Forelimb muscle (tissue), 1 donor: ENCODE measurements at places on chromosomes 4 and X. TPM values are rescaled to one million over a fixed set of nuclear protein-coding genes. Genes with fewer than 3 reads are reported as not detected.

DNA sequence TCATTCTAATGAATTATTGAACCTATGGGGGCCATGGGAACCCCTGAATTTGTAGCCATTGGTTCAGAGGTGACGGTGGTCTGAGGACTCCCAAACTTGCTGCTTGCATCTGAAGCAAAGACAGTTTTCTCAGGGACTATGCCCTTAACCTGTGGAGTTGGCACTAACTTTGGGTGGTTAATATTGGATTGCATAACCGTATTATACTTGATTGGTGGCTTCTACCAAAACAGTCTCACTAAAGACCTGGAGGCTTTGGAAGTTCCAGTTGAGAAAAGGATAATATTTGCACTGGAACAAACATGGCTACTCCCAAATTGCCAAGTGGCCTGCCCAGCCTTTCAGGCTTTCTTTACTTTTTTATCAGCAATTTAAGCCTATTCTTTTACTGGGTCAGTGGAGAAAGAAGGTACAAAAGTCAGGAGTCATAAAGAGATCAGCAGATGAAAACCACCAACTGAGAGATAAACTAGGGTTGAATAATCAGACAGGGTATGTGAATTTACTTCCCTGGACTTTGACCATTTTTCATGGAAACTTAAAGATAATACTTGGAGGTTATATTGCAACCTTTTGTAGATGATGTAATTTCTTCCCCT, 7.9 kb upstream of the KLHL8 start:
- no peak for DNase-seq

DNA sequence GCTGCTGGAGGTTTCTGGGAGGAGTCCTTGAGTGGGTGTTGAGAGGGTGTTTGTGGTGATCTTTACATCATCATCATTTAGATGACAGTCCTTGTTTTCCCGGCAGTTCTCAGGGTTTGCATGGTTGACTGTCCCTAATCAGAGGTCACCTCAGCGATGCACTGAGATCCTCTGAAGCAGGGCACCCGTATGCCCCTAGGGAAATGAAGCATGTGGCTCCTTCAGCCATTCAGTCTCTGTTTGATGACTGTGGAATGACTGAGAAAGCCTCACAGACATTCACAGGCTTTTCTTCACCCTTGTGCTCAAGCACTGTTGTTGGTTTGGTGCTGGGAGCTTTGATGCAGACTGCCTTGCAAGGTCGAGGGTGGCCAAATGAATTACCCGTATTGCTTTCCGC, 474.7 kb downstream of the SPRY1 start:
- no peak for DNase-seq

DNA sequence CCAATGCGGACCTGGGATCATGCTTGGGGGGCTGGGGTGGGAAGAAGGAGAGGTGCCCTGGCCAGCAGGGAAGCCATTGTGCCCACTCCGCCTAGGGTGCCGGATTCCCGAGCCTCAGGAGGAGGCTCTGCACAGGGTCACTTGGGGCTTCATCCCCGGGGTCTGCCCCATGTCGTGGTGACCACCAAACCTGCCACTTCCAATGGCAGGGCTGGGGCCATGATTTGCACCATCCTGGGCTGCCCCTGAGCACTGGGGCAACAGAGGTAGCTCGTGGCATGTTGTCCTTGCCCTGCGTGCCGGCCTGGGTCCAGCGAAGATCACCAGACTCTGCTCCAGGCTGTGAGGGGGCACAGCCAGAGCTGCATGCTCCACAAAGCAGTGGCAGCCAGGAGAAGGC, 71.4 kb upstream of the DCAF12L2 start:
- no peak for DNase-seq

The IL9R gene
- not detected for polyA plus RNA-seq

The GRPEL1 gene
- polyA plus RNA-seq: 30.1 TPM

The HMX1 gene
- polyA plus RNA-seq: 0.14 TPM

The PNCK gene
- 6.2 TPM for polyA plus RNA-seq

DNA sequence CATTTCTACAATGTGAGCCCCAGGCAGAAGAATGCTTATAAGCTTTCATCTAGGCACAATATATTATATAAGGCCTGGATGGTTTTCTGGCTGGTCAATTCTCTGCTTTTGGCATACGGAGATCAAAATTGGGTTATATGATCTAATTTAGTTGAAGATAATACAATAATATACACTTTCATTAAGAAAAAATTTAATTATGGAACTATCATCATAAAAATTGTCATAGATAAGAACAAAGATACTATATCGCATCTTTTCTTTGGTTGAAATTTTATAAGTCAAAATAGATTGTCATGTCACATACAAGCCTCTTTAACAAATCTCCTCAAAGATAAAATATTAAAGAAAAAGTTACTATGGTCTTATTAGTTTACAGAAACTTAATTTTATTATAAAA, 17.1 kb downstream of the DMD start:
- no peak for DNase-seq

DNA sequence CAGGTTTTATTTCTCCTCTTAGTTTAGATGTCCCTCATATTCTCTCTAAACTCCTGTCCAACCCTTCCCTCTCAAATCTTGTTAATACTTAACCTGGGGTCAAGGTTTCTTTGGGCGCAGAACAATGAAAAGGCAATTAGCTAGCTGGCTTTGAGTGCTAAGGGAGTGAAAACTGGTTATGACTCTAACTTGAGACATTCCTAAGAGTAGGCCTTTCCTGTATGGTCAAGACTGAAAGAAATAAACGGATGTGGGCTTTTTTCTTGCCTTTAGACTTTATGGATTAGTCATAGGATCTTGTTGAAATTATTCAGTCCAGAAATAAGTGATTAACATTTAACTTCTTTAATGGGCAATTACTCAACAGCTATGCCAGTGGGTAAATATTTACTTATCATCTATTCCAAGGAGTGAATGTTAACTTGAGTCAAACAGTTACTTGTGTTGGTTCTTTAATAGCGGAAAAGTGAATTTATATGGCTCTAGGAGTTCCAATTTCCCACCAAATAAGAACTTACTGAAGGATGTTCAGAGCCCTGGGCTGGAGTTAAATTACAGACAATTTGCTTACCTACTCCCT, 141.7 kb upstream of the SCML1 start:
- no peak for DNase-seq

GRCh38 chr4:108544481-108544880, 75.9 kb upstream of the RPL34 start:
- no peak for DNase-seq

DNA sequence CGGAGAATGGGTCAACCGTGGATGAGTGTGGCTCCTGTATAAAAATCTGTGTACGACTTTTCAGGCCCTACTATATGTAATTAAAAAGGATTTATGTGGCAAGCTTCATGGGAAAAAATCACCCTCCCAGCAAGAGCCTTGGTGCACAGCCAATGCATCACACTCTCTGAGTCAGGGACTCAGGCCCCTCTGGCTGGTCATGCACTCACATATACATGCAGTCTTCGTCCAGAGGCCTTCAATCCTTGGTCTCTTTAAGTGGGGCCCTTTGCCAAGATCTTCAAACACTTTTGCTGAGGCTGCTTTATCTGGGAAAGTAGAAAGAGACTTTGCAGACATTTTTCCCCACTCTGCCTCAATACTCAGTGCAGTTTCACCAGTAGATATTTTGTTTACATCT, 311.4 kb upstream of the FSTL5 start:
- DNase-seq: no peak

DNA sequence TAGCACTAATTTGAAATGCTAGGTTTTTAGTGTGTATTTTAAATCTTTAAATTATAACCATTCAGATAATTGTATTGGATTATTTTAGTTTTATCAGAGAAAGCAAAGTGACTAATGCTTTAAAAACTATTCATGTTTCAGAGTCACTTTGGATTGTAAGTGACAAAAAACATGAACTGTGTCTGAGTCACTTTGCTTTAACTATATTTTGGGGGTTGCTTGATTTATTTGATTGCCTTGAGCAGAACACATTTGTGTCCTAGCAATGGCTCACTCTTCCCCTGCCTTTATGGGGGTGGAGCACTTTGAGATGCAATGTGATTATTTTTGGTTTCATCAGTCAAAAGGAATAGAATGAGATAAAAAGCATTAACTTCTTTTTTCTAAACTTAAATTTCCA, 188.4 kb upstream of the ARX start:
- no peak for DNase-seq

- DNase-seq: no peak
Measured at GRCh38 chrX:107672955-107673378, 44.7 kb downstream of the PRPS1 start.

DNA sequence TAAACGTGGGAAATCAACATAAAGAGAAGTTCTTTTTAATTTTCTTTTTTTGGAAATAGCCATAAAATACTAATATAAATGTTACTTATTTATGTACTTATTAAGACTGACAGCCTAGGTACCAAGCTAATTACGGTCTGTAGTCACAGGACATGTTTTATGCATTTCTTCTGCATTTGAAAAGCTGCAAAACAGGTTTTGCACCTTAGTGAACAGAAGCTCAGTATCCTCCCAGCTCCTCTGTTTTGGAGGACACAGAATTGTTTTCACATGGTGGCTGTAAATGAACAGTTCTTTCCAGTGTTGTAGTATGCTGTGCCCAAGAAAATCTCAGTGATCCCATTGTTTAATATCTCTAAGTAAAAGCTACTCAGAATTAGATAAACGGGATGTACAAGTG, 1788.0 kb upstream of the TENM3 start:
- no peak for DNase-seq

- DNase-seq: no peak
Measured at GRCh38 chr4:98625399-98625798, 33.0 kb downstream of the TSPAN5 start.

GRCh38 chrX:107686792-107687191, 58.5 kb downstream of the PRPS1 start:
- no peak for DNase-seq

The C1GALT1C1 gene
- polyA plus RNA-seq: 12.7 TPM

GRCh38 chr4:2458546-2459491, 10.1 kb upstream of the RNF4 start:
- DNase-seq: no peak

DNA sequence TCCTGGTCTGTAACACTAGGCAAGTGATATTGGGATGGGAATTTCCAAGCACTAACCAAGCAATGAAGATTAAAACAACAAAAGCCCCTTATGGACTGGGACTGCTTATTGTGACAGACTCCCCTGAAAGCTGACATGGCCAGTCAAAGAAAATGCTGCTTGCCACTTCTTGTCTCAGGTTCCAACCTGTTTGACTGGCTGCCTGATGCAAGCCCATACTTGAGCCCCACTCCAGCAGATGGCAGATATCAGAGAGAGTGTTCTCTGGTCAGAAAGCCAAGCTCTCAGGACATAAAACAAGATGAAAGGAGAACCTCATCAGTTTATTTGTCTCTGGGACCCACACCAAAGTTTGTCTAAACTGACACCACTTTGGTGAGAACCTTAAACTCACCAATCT, 15.5 kb upstream of the IGBP1 start:
- no peak for DNase-seq

- no peak for DNase-seq
Measured at GRCh38 chrX:11465648-11466411, 172.6 kb downstream of the AMELX start.

DNA sequence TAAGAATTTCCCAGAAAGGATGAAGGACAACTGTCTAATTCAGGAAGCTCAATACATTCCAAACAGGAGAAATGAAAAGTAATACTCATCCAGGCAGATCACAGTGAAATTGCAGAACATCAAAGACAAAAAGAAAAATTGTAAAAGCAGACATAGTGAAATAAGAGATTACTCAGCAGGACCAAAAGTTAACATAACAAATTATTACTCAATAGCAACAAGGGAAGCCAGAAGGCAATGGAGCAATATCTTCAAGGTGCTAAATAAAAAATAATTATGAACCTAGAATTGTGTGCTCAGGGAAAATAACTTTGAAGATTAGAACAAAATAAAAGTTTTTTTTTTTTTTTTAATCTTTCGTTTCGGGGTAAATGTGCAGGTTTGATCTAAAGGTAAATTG, 30.5 kb upstream of the ENPP6 start:
- no peak for DNase-seq

The SLC38A5 gene
- polyA plus RNA-seq: 4.9 TPM

DNA sequence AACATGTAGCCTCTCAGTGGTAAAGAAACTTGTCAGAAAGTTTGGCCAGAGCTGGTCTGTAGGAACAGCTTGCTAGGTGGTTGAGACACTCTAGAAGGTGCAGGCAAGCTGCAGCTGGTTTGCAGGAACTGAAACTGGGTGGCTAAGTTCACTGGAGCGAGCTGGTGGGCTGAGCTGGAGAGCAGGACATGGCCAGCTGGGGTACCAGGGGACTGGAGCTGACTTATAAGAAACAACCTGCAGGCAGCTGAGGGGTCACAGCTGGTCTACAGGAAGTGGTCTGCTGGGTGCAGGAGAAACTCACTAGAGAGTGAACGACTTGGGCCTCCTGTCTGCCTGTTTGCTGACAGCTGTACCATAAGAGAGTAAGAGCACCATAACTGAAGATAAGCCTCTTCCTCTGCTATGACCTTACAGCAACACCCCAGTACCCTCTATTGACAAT, 157.1 kb upstream of the LNX1 start:
- no peak for DNase-seq
